ENCODE measurements at places on chromosomes 7 and 10.

DNA sequence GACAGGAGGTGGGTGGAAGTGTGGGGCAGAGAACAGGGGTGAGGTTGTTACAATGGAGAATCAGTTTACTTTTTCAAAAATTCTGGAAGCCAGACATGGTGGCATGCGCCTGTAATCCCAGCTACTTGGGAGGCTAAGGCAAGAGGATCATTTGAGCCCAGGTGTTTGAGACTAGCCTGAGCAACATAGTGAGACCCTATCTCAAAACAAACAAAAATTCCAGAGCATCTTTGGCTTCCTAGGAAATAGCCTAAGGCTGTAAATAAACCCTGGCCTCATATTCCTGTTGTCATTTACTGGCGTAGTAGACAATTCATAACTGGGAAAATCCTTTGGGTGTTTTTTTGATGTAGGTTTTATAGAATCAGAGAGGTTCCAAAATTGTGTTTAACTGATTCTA, 44.0 kb downstream of the GBF1 start:
- DNase-seq, result no peak

DNA sequence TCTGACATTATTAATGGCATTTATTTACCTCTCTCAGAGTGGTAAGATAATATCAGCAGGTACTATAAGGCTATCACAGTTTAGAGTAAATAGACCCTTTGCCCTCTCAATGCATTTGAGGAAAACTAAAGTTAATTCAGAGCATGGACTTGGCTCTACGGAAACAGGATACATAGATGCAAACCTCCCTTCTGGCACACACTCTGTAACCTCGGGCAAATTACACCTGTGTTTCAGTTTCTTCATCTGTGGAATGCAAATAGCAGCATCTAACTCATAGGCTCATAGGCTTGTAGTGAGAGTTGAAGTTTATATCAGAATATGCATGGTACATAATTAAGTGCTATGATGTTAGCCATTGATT, 5.6 kb downstream of the RAPGEF5 start:
- DNase-seq, result no peak

- no peak for DNase-seq
Observed at GRCh38 chr7:38002689-38003088, 82.2 kb downstream of the EPDR1 start.

- no peak for DNase-seq
Observed at GRCh38 chr10:30353851-30354250, 4.8 kb upstream of the MTPAP start.

DNA sequence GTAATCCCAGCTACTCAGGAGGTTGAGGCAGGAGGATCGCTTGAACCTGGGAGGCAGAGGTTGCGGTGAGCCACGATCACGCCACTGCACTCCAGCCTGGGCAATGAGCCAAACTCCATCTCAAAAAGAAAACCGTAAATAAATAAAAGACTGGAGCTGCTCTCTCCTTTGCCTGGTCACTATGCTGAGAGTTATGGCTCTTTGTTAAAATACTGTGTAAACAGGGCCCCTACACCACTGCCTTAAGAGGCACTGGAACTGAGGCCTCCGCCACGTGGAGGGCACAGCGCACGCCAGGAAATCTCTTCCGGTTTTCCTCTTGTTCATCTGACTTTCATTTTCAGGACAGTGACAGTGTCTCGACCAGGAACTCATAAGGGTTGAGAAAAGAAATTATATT, 123.3 kb downstream of the PAXIP1 start:
- DNase-seq, result no peak

- DNase-seq, result no peak
Observed at GRCh38 chr7:132380059-132380458, 196.2 kb downstream of the PLXNA4 start.

DNA sequence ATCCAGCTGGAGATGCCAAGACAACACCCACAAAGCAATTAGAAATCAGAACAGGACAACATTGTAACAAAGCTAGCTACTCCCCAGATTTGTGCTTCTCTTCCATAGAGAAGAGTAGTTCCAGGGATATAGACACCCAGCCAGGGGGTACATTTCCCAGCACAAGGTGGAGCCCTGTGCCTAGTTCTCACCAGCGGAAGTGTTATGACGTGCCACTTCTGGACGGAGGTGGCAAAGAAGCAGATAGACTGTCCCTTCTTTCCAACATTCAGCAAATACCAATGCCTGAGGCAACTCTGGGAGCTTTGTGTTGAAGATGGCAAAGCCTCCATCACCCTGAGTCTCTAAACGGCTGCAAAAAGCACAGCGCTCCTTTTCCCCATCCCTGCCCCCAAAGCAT, 23.4 kb upstream of the GSAP start:
- DNase-seq, result no peak

DNA sequence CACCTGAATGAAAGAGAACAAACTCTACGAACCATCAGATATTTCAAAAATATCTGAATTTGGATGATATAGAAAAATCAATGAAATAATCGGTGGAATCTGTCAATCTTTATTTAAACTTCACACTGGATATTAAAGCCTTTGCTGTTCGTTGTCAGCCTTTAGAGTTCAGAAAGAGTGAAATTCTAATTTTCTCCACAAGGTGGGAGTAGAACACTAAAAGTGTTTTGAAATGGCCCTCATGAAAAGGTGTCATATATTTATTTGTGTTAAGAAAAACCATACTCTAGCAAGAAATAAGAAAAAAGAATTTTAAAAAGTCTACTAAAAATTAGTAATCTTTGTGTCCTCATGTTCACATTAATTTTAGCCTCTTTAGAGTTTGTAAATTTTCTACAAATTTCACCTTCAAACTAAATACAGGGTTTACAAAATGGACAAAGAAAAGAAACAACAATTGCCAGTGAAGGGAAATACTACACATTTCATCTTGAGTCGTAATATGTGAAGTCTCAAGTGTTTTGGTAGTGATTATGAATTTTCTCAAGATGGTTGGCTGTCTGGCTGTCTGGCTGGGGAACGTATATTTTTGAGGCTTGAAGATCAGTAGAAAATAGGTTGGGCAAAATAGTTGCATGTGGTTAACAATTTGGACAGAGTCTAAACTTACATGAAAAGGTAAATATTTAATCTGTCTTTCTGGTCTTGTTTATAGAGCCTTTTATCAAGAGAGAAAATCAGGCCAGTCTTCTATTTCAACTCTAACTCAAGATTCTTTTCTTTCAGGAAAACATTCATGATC, 43.7 kb downstream of the DNAJB9 start:
- DNase-seq, result no peak

DNA sequence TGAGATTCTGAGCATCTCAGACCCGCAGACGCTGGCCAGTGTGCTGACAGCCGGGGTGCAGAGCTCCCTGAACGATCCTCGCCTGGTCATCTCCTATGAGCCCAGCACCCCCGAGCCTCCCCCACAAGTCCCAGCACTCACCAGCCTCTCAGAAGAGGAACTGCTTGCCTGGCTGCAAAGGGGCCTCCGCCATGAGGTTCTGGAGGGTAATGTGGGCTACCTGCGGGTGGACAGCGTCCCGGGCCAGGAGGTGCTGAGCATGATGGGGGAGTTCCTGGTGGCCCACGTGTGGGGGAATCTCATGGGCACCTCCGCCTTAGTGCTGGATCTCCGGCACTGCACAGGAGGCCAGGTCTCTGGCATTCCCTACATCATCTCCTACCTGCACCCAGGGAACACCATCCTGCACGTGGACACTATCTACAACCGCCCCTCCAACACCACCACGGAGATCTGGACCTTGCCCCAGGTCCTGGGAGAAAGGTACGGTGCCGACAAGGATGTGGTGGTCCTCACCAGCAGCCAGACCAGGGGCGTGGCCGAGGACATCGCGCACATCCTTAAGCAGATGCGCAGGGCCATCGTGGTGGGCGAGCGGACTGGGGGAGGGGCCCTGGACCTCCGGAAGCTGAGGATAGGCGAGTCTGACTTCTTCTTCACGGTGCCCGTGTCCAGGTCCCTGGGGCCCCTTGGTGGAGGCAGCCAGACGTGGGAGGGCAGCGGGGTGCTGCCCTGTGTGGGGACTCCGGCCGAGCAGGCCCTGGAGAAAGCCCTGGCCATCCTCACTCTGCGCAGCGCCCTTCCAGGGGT, 703 bp downstream of the RBP3 start:
- no peak for DNase-seq
